ENCODE measurements at places on chromosomes 7 and 10.

DNA sequence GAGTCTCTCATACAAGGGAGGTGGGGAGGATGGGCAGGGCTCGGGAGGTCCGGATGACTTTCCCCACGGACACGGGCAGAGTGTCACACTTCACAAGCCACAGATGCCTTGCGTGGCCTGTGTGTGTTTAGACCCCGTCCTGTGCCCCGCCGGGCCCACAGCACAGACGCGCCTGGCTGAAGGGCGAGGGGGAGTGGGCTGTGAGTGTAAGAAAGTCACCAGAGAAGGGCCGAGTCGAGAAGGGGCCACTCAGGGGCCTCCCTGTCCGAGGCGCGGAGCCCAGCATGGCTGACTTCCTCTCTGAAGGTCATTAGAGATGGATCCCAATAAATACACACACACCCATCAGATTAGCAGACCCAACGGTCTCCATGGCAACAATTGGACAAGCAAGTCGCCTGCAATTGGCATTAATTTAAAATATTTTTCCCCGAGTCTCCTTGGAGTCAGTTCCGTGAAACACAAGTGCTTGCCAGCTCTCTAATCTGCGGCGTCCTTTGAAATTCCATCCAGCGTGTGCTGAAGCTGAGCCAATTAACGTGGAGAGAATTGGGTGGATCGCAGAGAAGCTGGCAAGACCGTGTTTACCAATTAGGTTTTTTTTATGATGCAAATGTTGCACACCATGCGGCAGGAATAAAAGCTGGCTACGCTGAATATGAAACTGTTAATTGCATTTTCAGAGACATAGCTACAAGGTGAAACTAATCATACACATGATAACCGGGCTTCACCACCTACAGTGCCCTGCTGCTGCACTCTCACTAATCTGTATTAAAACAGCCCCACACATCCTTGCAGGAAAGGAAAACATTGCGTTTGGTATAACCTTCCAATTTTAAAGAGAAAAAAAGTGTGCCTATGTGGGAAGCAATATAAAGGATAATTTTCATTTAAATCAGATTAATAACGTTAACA is 571.2 kb downstream of the PTPRN2 start:
- DNase-seq, result peak; percentile 31

DNA sequence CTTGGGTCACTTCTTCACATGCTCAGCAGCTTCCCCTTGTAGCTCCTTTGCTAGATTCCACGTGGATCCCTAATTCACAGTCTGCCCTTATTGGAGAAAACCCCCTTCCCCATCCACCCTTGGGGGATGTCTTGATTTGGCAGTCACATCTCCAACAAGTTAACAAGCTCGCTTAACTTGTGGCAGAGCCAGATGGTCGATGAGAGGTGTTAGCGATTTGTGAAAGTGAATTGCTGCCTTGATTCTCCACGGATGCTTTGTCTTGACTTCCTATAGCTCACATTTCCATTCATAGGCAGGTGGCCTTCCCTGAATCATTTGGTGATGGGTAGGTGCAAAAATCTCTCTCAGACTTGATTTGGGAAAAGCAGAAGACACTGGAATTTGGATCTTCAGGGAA is 387.9 kb downstream of the TCERG1L start:
- DNase-seq, result no peak

DNA sequence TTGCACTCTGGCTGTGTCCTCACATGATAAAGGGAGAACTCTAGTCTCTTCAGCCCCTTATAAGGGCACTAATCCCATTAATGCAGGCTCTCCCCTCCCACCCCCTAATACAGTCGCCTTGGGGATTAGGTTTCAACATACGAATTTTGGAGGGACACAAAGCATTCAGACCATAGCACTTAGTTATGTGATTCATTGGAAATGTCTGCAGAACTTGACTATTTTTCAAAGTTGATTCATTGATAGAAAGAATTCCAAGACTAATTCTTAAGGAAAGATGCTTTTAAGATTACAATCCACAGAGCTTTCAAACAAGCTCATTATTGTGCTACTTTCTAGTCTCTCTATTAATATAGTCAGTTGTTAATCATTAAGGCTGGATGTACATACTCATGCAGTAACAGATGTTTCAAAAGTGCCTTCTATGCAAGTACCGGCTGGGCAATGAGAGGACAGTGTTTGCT is 85.3 kb upstream of the RPA3 start:
- no peak for DNase-seq

GRCh38 chr7:133185512-133185911 is 67.4 kb upstream of the EXOC4 start:
- no peak for DNase-seq

GRCh38 chr7:33504266-33504665 is 374.9 kb downstream of the BBS9 start:
- DNase-seq, result no peak

GRCh38 chr7:18894155-18894554 is 223.3 kb downstream of the TWIST1 start:
- DNase-seq, result no peak
